ENCODE measurements at places on chromosomes 7 and 10. TPM values are rescaled to one million over a fixed set of nuclear protein-coding genes. Genes with fewer than 3 reads are reported as not detected.

OR6V1 gene
- not detected for total RNA-seq

FAM24A gene
- not detected for total RNA-seq

GDF2 gene
- total RNA-seq, result not detected

ASZ1 gene
- total RNA-seq, result not detected

GPR15LG gene
- total RNA-seq, result not detected

SLC13A1 gene
- total RNA-seq, result not detected

GFRA1 gene
- total RNA-seq, result 9.5 TPM

ADAMTS14 gene
- 0.09 TPM for total RNA-seq

DRGX gene
- not detected for total RNA-seq

CLRN3 gene
- total RNA-seq, result not detected

KNDC1 gene
- 0.74 TPM for total RNA-seq

PODXL gene
- 43.0 TPM for total RNA-seq

RBP3 gene
- not detected for total RNA-seq

HECW1 gene
- 15.3 TPM for total RNA-seq

SPDYE16 gene
- 0.10 TPM for total RNA-seq

OPN4 gene
- total RNA-seq, result not detected

RADIL gene
- 1.6 TPM for total RNA-seq

NUTM2E gene
- 0.43 TPM for total RNA-seq

ADAM12 gene
- total RNA-seq, result 4.0 TPM

YWHAG gene
- total RNA-seq, result 189 TPM

PILRB gene
- 30.3 TPM for total RNA-seq

PALD1 gene
- 5.9 TPM for total RNA-seq

HMX2 gene
- total RNA-seq, result not detected

TSPAN33 gene
- 6.2 TPM for total RNA-seq

CTAGE15 gene
- not detected for total RNA-seq

HKDC1 gene
- 8.9 TPM for total RNA-seq

PPP1R17 gene
- not detected for total RNA-seq

EPHA1 gene
- total RNA-seq, result 0.05 TPM

NCAPG2 gene
- 37.3 TPM for total RNA-seq

RET gene
- total RNA-seq, result 0.56 TPM

CLCN1 gene
- 0.03 TPM for total RNA-seq

TMEM270 gene
- 0.17 TPM for total RNA-seq

ADD3 gene
- 4.6 TPM for total RNA-seq

MKX gene
- not detected for total RNA-seq

RALA gene
- 27.3 TPM for total RNA-seq

RTKN2 gene
- 0.83 TPM for total RNA-seq

PSD gene
- 0.27 TPM for total RNA-seq

TEX36 gene
- not detected for total RNA-seq

SLC39A12 gene
- total RNA-seq, result not detected

PILRA gene
- 3.6 TPM for total RNA-seq

RNF133 gene
- not detected for total RNA-seq

C10orf71 gene
- total RNA-seq, result not detected

RGS10 gene
- total RNA-seq, result 51.5 TPM

HYAL4 gene
- not detected for total RNA-seq
